Thymus (tissue), 14 donors: ENCODE measurements at places on chromosomes 16 and 17. TPM values are rescaled to one million over a fixed set of nuclear protein-coding genes. Genes with fewer than 3 reads are reported as not detected.

Gene CACNG3
- polyA plus RNA-seq: 0.07 TPM

Gene TNFRSF17
- polyA plus RNA-seq: 3.5 TPM

Gene DNAI2
- 0.78 TPM for polyA plus RNA-seq

Gene HBQ1
- polyA plus RNA-seq: 0.30 TPM

Gene PLCG2
- polyA plus RNA-seq: 14.2 TPM

Gene WFDC1
- polyA plus RNA-seq: 7.4 TPM
